ENCODE measurements at places on chromosomes 12 and 14.

- DNase-seq: no peak
These were observed 62.0 kb upstream of the BCL11B start for GRCh38 chr14:99333841-99334635.

- no peak for DNase-seq
These were observed 250.2 kb downstream of the CACNA1C start for GRCh38 chr12:2302711-2303580.

DNA sequence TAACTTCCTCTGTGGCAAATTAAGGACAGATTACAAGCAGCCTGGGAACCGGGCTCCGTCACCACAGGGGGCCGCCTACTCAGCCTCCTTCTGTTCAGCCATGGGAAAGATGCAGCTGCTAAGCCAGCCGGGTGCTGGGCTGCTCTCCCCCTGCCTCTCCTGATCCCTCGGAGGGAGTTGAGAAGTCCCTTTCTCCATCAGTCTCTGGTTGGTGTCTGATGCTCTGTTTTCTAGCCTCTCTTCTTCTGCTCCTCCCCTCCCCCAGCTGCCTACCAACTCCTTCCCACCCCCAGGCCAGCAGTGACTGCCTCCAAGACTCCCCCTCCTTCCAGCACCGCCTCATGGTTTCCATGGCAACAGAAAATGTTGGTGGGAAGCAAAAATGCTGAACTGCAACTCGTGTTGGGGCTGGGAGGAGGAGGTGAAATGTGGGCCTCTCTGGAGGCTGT, 486.7 kb downstream of the APAF1 start:
- no peak for DNase-seq

- no peak for DNase-seq
These were observed 2.3 kb downstream of the CLEC2B start for GRCh38 chr12:9866860-9867269.

DNA sequence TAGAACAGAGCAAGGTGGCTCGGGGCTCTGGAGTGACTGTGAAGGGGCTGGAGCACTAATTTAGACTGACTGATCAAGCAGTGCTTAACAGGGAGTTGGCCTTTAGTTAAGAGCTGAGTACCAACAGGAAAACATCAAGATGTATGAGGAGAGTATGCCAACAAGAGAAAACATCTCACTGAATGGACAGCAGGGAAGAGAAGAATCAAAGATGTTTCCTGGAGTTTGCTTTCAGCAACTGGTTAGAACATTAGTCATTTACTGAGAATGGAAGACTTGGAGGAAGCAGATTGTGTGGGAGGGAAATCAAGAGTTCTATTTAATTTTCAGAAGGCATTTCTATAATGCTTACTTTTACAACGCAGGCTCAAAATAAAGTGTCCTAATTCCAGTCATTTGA, 259.3 kb downstream of the ADAMTS20 start:
- DNase-seq: no peak

GRCh38 chr12:59597385-59597781, 1.6 kb downstream of the SLC16A7 start:
- DNase-seq: peak; percentile 81

- DNase-seq: no peak
These were observed 43.0 kb upstream of the NTF3 start for GRCh38 chr12:5388581-5389535.

DNA sequence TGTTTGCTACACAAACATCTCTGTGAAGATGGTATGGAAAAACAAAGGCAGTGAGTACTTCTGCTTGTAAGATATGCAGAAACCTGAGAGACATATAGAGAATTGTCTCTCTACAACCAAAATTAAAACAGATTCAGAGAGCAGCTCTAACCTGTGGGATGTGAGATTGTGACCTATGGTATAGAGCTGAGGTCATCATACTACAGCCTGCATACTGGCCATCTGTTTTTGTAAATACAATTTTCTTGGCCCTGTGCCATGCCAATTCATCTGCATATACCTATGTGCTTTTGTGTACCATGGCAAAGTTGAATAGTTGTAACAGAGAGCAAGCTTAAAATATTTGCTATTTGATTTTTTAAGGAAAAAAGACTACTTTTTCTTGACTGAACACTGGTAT, 99.6 kb downstream of the LMO3 start:
- no peak for DNase-seq

DNA sequence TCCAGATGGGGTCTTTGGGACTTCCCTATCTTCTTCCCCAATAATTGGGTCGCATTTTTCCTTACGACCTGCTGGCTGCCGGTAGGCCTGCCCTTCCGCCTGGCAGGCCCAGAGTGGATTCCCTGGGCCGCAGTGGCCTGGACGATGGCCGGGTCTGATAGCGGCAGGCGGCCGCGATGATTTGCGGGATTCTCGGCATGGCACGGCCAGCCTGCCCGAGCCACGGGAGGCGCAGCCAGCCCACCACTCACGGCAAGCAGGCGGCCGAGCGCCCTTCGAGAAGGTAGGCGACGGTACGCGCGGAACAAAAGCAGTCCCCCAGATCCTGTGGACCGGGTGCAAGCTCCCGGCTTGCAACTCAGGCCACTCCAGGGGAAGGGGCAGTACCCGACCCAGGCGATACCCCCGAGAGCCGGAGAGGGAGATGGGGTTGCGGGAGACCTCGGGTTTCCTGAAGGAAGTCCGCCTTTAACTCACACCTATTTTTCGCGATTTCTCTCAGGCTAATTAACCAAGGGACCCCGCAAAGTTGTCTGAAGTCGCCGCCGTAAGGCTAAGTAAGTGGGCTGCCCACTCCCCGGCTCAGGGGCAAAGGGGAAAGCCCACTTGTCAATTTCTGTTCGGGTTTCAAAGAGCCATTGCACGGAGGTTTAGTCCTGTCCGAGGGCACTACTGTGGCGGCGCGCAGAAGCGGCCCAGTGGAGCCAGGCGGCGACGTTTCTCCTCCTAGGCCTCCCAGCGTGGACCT, 1.4 kb upstream of the GSC start:
- no peak for DNase-seq

DNA sequence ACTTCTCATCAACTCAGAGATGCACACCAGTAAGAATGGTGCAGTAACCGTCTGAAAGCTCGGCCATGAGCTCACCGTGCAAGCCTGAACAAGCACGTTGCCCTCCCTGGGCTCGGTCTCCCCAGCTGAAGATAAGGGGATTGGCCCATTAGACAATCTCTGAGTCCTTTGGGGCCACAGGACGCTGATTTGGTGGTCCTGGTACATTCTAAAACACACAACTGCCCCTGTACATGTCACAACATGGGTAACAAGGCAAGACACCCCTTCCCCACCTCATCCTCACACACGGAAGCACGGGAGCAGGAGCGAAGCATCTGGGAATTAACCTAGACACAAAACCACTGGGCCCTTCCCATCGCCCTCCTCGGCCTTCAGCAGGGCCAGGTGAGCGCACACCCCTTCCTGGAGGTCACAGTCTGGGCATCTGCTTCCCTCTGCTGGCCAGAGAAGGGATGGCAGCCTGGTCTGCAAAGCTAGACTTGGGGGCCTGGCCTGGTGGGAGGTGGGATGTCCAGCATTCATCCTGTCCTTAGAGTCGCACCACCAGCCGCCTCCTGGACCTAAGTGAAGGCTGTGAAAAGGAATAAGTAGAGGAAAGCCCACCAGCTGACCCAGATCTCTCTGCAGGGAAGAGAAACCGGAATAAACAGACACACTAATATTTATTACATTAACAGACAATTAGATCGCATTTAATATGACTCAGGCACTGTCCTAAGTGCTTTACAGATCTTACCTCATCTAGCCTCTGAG, 18.9 kb upstream of the SMUG1 start:
- peak; percentile 56 for DNase-seq

DNA sequence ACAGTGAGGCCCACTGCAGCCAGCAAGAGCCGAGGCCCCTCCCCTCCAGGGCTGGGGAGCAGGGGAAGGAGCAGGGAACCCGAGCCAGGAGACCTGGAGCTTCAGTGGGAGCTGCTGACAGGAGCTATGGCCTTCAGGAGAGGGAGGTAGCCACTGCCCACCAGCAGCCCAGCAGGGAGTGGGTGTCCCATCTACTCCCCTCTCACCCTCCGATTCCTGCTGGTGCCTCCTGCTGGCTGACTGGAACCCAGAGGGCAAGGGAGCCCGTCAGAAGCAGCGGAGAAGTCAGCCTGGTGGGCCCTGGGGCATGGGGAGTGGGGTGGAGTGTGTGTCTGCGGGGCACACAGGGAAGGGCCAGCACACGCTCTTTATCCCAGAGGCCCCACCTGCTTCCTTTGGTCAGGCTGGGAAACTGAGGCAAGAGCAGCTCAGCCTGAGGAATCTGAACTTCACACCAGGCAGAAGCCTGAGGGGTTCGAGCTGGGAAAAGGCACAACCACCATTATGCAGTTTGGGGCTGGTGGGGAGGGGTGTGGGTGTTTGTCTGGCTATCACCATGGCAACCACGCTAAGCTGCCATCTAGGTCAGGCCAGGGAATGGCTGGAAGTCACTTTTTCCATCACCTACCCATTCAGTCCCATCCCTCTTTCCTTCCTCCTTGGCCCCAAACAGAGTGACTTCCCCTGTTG, 36.8 kb upstream of the PLEKHG6 start:
- no peak for DNase-seq

DNA sequence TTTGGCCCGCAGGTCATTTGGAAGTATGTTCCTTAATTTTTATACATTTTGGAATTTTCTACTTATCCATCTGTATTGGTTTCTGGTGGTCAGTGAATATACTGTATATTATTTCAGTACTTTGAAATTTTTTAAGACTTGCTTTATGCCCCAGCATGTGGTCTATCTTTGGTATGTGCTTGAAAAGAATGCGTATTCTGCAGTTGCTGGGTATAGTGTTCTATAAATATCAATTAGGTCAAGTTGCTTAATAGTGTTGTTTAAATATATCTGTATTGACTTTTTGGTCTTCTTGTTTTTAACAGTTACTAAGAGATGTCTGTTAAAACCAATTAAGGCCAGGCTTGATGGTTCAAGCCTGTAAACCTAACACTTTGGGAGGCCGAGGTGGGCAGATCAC, 21.7 kb upstream of the SIX1 start:
- DNase-seq: no peak

GRCh38 chr12:122486805-122487426, 13.8 kb downstream of the ZCCHC8 start:
- DNase-seq: no peak

DNA sequence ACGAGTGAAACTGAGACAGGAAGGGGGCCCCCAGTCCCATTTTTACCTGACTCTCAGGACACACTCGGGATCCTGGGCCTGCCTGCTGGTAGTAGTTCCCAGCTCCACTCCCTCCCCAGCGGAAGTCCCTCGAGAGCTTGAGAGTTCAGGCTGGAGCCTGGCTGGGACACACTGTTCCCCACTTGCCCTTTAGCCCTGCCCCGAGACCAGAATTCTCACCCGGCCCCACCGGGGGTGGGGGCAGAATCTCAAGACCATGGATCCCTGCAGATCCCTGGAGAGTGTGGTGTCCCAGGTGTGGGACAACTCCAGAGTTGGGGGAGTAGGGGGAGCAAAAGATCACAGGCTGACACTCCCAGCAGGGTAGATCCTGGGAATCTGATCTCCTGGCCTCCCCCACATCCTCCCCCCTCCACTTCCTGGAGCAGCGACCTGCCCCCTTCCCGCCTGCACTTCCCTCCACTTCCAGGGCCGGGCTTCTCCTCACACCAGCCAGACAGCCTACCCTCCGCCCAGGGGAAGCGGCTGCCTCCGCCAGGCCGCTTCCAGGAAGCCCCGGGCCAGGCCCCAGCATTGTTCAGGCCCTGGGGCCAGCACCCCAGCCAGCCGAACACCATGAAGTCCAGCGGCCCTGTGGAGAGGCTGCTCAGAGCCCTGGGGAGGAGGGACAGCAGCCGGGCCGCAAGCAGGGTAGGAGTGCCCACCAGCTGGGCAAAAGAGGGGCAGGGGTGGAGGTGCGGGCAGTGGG, at the start of gene TNS2:
Gene TNS2 (plus strand): TSS at position 495 of the 748 bp plus-strand sequence. CDS start 121 bp downstream, at position 616.
- DNase-seq: no peak

- DNase-seq: no peak
These were observed 173.9 kb downstream of the GXYLT1 start for GRCh38 chr12:41970744-41971143.

DNA sequence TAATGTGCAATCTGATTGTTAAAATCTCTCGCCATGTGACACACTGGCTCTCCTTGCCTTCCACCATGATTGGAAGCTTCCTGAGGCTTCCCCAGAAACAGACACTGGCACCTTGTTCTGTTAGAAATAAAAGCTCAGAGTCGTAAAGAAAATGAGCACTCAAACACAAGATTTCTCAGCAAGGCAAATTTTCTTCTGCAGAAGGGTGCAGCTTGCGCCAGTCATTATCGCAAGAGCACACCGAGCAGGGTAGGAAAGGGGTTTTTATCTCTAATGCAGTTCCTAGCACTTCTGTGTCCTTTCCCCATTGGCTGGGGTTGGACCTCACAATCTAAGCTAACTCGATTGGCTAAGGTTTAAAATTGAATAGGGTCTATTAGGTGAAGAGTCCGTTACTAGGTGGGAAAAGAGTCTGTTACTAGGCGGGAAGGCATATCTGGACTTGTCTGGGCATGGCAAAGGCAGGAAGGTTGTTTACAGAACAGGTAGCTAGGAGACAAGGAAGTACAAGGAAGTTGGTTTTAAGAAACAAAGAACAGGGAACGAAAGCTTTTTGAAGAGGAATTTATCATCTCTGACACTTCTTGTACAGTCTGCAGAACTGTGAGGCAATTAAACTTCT, 62.6 kb upstream of the BICD1 start:
- DNase-seq: no peak

DNA sequence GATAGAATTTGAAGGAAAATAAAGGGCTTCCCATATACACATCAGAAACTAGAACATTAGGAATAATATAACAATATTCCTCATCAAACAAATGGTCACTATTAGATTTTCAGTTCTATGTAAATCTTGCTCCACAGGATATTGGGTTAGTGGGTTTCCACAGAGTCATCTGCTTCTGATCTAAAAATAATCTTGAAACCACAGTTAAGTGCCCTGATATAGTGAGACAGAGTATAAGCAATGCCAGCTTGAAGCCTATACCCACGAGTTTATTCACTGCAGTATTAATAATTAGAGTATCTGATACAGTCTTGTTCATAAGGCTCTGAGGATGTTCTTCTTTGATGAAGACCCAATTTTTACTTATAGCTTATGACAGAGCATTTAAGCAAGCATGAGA, 74.5 kb upstream of the ATF7IP start:
- DNase-seq: no peak

- no peak for DNase-seq
These were observed 5.1 kb downstream of the COX14 start for GRCh38 chr12:50117057-50117622.

- DNase-seq: no peak
These were observed 23.4 kb upstream of the EML1 start for GRCh38 chr14:99769799-99770198.

GRCh38 chr14:73714656-73715081, 485 bp upstream of the PNMA1 start:
- no peak for DNase-seq

GRCh38 chr14:93884950-93885349, 42.2 kb upstream of the FAM181A start:
- DNase-seq: no peak

GRCh38 chr14:100900837-100901390, 2.6 kb downstream of the RTL1 start:
- no peak for DNase-seq
